Hippocampal formation (tissue), 2 donors: ENCODE measurements at places on chromosomes 7 and 10.

GRCh38 chr7:80277434-80278427, 143.1 kb downstream of the GNAI1 start:
- no peak for DNase-seq

DNA sequence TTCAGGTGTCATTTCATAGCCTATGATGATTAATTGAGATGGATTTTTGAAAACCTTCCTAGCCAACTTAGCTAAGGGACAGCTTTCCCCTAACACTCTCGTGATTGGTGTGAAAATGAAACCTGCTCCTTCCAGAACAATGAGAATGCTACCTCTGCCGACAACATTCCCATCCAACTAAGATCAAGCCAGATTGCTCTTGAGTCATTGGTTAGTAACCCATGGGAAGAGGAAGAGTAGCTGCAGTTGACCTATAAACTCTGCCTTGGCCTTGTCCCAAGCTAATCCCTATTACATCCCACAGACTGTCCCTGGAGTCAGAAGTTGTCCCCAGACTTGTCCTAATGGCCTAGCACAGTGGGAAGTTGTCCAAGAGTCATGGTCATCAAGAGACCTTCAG, 80.5 kb upstream of the SVIL start:
- no peak for DNase-seq

- DNase-seq: no peak
These were observed 137.6 kb downstream of the ZNF467 start for GRCh38 chr7:149635561-149636329.

DNA sequence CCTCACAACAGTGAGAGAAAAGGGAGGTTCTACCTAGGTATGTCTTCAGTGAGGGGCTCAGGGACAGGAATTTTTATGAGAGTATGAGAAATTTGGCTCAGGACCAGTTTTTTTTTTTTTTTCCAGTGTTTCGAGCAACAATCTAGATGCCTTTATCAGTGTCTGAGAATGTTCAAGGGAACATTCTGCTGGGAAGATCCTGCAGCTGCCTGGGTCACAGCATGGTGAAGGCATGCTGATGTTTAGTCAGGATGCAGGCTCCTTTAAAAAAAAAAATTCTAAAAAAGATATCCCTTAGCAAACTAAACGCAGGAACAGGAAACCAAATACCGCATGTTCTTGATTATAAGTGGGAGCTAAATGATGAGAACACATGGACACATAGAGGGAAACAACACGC, 31.0 kb downstream of the SBDS start:
- no peak for DNase-seq

GRCh38 chr7:19213746-19214145, 68.5 kb upstream of the FERD3L start:
- no peak for DNase-seq

- no peak for DNase-seq
These were observed 225.6 kb downstream of the PTPRN2 start for GRCh38 chr7:158362001-158362400.

DNA sequence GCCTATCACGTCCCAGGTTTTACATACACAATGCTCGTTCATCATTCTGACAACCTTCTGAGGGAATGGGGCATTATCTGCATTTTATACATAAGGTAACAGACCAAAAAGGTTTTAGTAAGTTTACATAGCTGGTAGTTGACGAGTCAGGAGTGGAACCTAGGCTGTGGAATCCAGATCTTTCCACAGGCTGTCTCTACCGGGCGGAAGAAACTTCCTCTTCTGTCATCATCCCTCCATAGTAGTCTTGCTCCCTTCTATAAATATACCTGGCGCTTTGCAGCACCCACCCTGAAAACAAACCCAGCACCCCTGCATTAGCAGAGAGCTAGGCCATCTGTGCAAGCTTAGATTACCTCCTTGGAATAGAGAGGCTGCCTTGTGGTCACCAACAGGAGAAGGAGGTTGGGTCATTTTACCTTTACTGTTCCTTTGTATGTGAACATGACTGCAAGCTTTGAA, 1.3 kb downstream of the TSPAN13 start:
- no peak for DNase-seq

DNA sequence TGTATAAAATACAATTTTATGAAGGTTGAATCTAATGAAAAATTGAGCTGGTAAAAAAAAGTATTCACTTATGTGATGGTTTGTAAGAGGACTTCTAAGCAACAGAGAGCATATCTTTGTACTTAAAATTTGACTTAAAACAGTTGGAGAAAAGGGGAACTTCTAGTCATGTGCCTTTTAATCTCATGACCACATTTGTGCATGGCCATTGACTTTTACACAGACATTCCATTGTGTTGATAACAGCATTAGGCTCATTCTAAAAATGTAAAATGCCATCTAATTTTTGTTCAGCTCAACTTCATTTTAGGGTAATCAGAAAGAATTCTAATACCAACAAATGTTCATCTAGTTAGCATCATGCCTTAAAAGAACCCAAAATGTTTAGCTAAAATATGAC, 119.9 kb downstream of the HPSE2 start:
- DNase-seq: no peak

DNA sequence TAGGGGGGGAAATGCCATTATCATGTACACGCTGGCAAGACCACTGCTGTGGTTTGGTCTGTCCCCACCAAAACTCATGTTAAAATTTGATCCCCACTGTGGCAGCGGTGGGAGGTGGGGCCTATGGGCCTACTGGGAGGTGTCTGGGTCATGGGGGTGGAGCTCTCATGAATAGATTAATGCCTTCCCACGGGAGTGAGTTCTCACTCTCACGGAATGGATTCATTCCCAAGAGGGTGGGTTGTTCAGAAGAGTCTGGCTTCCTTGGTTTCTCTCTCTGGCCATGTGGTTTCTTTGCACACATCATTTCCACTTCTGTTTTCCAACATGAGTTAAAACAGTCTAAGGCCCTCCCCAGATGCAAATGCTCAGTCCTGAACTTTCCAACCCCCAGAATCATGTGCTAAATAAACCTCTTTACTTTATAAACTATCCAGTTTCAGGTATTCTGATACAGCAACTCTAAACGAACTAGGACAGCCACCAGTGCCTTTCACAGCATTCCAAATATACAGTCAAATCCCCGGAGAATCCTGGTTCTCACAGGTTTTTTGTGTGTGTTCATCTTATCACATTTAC, 44.3 kb downstream of the SMURF1 start:
- no peak for DNase-seq

DNA sequence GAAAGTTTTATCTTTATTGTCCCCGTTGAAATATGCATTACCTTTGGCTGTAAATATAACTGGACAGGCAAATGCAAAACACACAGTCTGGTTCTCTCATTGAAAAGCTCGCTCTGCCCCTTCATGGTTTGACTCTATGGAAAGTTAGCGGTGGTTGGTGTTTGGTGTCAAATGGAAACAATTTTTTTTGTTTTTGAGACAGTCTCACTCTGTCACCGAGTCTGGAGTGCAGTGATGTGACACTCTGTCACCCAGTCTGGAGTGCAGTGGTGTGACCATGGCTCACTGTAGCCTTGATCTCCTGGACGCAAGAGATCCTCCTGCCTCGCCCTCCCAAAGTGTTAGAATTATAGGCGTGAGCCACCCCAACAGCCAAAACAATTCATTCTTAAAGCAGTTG, 149.7 kb downstream of the LRRC4 start:
- DNase-seq: no peak

- no peak for DNase-seq
These were observed 64.7 kb upstream of the ECHDC3 start for GRCh38 chr10:11677480-11677879.

DNA sequence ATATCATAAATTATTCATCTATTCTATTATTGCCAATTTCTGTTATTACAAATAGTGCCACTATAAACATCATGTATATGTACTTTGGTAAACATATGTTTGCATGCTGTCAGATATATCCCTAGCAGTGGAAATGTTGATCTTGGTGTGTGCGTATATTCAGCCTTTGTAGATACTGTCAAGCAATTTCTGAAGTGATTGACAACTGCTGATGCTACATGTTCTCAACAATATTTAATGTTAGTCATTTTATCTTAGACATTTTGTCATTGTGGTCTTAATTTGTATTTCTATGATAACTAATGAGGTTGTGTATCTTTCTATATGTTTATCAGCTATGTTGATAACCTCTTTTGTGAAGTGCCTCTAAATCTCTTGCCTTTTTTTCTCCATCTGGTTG, 186.5 kb upstream of the NRG3 start:
- DNase-seq: no peak

DNA sequence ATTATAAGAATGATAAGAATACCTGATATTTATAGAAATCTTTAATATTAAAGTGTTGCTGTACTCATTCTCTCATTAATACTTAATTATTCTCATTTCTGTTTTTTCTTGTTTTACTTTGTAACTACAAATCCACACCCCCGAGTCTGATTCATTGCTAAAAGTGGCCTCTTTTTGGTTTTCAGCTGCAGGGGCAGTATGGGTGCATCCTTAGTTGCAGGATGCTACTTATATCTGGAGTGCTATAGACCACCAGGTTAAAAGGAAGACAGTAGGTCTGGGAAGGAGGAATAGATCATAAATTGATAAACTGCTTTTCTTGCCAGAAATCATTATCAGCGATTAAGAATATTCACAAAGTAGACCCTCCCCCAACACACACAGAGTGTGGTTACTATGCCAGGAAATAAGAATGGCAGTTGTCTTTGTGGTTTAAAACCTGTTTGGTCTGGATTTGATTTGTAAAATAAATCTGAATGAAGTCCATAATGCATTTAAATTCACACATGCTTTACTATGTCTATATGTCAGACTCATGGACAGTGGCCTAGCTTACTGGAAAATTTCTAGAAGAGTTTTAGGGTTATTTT, 96.5 kb downstream of the NRF1 start:
- no peak for DNase-seq

GRCh38 chr7:100489824-100490223, 6.1 kb downstream of the NYAP1 start:
- peak; percentile 88 for DNase-seq

- DNase-seq: no peak
These were observed 46.6 kb downstream of the ATXN7L1 start for GRCh38 chr7:105829681-105830322.

DNA sequence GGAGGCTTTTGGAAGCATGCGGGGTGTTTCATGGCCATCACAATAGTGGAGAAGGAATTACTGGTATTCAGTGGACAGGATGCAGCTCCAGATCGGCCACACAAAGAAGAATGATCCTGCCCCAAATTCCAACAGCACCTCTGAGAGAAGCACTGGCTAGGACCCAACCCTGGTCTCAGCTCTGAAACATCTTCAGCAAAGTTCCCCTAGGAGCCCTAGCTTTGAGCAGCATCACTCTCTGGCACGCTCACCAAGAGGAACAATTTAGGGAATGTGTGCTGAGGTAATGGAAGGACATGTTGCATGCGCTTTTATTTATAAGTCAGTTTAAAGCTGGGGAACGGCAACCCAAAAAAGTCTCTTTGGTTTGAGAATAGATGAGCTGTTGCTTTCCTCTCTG, 5.5 kb upstream of the OPN1SW start:
- DNase-seq: no peak

DNA sequence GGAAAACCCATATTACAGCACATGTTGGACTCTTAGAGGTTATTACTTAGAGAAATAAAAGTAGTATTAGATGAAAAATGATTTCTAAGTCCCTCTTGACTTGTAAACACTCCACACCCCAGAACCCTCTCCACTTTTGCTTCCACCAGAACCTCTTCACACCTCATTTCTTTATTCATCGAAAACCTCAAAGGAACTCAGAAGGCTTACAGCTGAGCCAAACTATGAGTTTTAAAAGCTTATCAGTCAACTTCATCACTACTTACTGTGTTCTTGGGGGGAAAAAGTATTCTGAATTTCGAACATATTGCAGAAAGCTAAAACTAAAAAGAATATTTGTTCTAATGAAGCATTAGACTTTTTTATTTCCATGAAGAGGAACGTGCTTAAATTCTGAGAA, 547.8 kb upstream of the STEAP1 start:
- DNase-seq: no peak

DNA sequence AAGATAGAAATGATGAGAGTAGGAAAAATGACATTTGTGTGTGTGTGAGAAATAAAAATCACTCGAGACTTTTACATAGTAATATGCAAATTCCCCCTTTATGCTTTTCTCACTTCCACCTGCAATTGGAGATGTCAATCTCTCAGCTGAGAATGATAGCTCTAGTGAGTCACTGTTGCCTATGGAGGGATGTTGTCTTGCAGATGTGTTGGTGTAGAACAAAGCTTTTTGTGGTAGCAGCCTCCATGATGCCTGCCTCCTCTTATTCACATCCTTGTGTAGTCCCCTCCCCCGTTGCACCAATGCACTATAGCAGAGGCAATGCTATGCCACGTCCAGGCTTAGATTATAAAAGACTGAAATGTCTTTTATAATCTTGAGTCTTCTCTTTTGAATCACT, 33.8 kb downstream of the SPAG6 start:
- no peak for DNase-seq

DNA sequence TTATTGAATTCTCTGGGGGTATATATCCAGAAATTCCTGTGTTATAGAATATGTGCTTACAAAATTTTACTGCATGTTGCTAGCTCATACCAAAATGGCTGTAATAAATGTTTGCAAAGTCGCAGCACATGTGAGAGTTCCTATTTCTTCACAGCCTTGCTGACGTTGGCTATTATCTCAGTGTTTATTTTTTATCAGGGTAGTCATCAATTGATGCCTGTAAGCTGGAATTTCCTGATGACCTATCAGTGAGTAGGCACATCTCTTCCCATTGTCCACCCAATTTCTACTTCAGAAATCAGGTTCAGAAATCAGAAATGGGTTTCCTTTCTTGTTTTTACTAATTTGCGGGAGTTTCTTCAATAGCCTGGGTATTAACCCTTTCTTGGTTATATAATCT, 268.1 kb upstream of the FZD8 start:
- no peak for DNase-seq

GRCh38 chr7:23469150-23469960, 936 bp downstream of the IGF2BP3 start:
- no peak for DNase-seq

- DNase-seq: no peak
These were observed 1.8 kb downstream of the SMURF1 start for GRCh38 chr7:99141841-99142726.

GRCh38 chr10:627032-627992, 62.2 kb downstream of the DIP2C start:
- no peak for DNase-seq

GRCh38 chr7:32001948-32002347, 68.3 kb downstream of the PDE1C start:
- DNase-seq: no peak

DNA sequence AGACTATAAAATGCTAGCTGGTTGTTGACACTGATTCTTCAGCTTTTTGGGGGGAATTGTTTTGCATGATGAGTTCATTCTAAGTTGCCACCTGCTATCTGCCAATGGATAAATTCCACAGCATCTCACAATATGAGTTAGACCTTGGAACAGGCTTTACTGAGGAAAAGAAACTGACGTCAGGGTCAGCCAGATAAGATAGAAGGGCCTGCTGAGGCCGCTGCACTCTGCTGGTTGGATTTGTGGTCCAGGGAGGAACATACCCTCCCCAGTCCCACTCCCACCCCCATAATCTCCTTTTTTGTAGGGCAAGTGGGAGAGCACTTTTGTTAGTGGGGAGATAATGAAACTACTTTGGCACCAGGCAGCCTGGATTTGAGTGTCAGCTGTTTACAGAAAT, 110.6 kb upstream of the PRR15 start:
- no peak for DNase-seq

- no peak for DNase-seq
These were observed 6.7 kb downstream of the SKIDA1 start for GRCh38 chr10:21518641-21519396.

GRCh38 chr10:6240254-6240653, 37.5 kb downstream of the PFKFB3 start:
- no peak for DNase-seq

GRCh38 chr10:128092454-128092853, 33.8 kb downstream of the MKI67 start:
- DNase-seq: no peak

- no peak for DNase-seq
These were observed 54.1 kb downstream of the NRAP start for GRCh38 chr10:113609704-113610108.
